WTC11 (cell line): ENCODE measurements at places on chromosomes 3 and 15. TPM values are rescaled to one million over a fixed set of nuclear protein-coding genes. Genes with fewer than 3 reads are reported as not detected.
A peak's percentile ranks its signal among the peaks of the same experiment; 100 is the strongest.

CLDN11 gene
- 12.1 to 12.6 TPM (median 12.5 TPM) in 3 replicates for total RNA-seq

- no peak overlapping the region for H3K4me3 ChIP-seq
- no peaks in the 10 kb centered on the region for H3K27me3 ChIP-seq
- H3K27ac ChIP-seq = peak overlapping the region; percentile 69
- no peak for DNase-seq
- peaks cover 5% of the 10 kb centered on the region for H3K4me1 ChIP-seq
Observed at GRCh38 chr3:163809540-163809993, 1268.7 kb downstream of the SI start.

LRRC34 gene
- total RNA-seq = 5.3 to 8.3 TPM (median 6.0 TPM) in 3 replicates

DNA sequence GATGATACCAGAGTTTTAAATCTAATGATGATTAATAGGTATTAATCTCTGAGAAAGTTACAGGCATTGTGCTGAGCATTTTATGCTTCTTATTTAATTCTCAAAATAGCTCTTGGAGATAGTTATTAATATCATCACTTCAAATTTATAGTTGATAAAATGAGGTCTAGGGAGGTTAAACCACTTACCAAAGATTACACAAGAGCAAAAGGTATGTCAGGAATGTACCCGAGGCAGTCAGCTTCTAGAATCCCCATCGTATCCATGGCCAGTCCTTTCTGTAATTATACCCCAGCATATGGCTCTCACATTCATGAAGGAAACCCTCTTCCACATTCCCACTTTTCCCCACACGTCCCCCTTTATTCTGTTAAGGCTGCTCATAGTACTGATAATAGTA is 421.3 kb downstream of the PYDC2 start:
- H3K36me3 ChIP-seq = no peaks in the 10 kb centered on the region
- H3K27ac ChIP-seq = no peak overlapping the region
- H3K4me1 ChIP-seq = peaks cover 10% of the 10 kb centered on the region

DNA sequence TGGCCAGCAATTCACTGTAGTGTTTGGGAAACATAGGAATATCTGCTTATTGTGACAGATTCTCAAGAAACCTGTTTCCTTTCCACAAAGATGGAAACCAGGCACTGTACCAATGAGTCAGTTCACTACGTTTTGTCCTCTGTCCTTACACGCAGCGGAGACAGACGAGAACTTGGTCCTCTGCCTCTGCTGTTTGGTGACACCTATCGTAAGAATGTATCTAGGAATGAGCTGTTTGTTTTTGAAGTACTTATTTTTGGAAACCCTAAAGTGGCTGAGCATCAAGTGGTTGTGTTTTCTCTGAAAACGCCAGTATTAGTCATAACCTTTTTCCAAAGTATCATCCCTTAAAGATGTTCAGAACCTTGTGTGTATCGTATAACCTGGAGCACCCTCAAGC is 93.0 kb downstream of the PGPEP1L start:
- peaks cover 75% of the 10 kb centered on the region for H3K36me3 ChIP-seq
- peak overlapping the region; percentile 63; the same call in 1 of the 2 replicates for H3K27ac ChIP-seq
- H3K27me3 ChIP-seq = no peaks in the 10 kb centered on the region
- H3K4me3 ChIP-seq = no peak overlapping the region
- DNase-seq = no peak

DNA sequence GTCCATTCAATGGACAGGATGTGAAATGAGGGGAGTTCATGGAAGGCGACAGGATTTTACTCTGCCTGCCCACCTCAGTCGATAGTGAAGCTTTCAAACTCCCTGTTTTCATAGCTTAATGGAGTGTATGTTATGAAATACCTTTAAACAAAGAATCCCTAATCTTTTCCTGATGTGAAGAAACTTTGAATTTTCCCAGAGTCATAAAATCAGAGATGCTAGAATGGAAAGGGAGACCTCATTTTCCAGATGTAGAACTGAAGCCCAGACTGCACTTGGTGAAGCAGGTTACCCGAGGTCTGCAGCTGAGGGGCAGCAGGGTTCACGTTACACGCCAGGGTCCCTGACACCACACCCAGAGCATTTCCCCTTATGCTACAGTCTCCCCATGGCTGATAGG is 34.7 kb upstream of the LACTB start:
- peak overlapping the region; percentile 48; the same call in 1 of the 2 replicates for H3K27ac ChIP-seq
- H3K36me3 ChIP-seq = no peaks in the 10 kb centered on the region
- no peak overlapping the region for H3K4me3 ChIP-seq
- no peak for DNase-seq

ACAD11 gene
- total RNA-seq = 20.3 to 28.9 TPM (median 28.8 TPM) in 3 replicates

THRB gene
- 4.5 to 5.8 TPM (median 4.8 TPM) in 3 replicates for total RNA-seq
